ENCODE measurements at places on chromosomes 16 and 17.

GRCh38 chr16:77548766-77549165 is 113.9 kb upstream of the ADAMTS18 start:
- no peak for DNase-seq

- DNase-seq: no peak
Observed at GRCh38 chr16:46658925-46659324, 30.1 kb downstream of the VPS35 start.

DNA sequence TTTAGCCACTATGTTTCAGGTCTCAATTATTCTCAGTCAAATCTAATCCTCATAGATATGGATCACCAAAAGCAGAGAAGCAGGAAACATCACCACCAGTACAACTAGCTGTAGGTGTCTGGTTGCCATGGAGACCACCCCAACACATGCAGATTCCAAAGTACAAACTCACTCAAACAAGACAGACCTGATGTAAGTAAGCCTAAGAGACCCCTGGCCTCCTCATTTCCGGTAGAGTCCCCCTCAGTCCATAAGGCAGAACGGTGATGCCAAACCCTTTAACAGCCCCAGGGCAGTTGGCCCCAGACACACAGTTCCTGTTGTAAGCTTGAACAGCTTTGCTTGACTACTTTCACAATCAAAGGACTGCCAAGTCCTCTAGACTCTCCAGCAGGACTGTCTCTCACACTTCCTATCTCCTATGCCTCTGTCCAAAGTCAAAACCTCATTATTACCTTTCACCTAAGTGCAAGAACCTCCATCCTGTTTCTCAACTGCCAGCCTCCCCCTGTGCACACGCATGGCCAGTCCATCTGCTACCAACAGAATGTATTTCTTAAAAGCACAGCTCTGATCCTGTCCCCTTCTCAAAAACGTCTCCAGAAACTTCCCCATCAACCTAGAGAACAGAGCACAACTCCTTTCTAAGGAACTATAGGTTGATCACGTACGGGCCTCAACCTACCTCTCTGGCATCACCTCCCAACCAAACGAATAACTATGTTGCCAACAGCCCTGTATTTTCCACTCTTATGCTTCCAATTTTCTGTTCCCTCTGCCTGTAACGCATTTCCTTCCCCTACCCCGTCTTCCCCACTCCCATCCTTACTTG is 23.9 kb downstream of the SLC39A11 start:
- DNase-seq: no peak

GRCh38 chr17:14793237-14793636 is 471.9 kb downstream of the PMP22 start:
- DNase-seq: no peak

- no peak for DNase-seq
Observed at GRCh38 chr16:89401641-89402445, 88.5 kb downstream of the ANKRD11 start.

DNA sequence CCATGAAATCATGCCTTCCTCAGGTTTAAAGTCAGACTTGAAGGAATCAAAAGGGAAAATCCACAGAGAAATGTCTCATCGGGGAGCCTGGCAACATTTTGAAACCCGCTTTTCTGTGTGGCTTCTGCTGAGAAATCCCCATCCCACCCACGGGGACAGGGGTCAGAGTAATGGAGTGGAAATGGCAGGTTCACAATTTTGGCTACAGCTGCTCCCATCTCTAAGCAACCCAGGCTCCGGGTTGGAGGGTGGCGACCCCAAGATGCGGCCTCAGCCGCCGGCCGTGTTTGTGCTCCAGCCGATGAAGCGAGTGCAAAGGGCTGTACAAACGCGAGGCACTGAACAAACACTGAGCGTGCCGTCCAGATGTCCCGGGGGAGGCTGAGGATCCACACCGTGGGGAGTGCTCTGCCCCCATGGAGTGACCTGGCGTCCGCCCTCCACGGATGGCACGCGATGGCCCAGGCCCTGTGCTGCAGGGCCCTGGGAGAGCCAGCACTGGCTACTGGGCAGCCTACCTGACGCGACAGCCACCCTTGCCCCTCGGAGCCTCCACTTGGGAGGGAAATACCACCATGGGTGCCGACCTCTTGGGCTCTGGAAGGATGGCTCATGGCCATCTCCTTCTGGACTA is 22.2 kb downstream of the SLC43A2 start:
- no peak for DNase-seq

DNA sequence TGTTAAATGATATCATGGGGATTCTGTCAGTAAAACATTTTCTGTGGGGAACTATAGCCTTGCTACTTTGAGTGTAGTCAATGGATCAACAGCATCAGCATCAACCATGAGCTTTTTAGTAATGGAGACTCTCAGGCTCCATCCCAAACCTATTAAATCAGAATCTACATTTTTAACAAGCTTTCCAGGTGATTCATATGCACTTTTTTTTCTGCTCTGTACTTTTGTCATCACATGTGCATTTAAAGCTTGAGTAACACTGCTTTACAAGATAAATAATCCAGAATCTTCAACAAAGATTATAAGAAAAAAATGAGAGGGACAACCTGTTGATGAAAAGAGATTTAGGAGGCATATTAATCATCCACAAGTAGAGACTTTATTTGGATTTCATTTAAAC is 23.5 kb downstream of the NUP93 start:
- DNase-seq: no peak

- DNase-seq: no peak
Observed at GRCh38 chr16:58678716-58679115, 5.9 kb downstream of the SLC38A7 start.

DNA sequence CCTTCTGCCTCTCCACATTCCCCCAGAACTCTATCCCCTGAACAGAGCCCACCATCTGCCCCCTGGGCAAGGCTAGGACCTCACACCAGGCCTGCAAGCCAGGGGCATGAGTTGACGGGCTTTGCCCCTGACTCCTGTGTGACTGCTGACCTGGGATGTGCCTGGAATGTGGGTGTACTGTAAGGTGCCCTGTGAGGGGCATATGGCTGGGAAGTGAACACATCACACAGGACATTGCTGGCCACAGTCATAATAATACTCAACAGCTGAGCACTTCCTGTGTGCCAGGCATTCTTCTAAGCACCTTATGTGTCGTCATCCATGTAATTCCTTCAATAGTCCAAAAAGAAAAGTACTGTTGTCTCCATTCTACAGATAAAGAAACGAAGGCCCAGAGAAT is 13.3 kb downstream of the CES4A start:
- no peak for DNase-seq

DNA sequence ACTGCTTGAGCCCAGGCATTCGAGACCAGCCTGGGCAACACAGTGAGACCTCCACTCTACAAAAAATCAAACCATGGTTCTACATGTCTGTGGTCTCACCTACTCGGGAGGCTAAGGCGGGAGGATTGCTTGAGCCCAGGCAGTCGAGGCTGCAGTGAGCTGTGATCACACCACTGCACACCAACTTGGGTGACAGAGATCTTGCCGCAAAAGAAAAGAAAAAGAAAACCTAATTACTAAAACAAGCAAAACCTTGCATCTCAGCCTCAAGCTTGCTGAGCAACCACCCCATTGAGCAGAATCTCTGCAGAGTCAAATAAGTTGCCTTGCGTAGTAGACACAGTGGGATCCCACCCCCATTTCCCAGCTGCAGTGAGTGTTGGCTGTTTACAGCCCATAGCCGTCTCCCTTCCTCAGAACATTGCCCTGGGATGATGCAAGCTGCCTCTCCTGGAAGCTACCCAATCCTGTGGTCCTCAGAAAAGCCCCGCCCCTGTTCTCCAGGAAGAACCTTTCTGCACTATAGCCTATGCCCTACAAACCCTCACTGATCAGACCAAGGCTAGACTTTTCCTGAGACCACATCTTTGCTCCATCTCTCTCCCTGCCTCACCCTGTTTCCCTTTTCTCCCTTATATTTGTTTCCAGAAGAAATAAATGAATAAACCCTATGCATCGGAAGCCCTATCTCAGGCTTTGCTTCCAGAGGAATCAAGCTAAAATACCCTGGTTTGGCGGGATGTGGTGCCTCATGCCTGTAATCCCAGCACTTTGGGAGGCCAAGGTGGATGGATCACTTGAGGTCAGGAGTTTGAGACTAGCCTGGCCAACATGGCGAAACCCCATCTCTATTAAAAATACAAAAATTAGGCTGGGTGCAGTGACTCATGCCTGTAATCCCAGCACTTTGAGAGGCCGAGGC is 16.7 kb upstream of the ERN2 start:
- no peak for DNase-seq

DNA sequence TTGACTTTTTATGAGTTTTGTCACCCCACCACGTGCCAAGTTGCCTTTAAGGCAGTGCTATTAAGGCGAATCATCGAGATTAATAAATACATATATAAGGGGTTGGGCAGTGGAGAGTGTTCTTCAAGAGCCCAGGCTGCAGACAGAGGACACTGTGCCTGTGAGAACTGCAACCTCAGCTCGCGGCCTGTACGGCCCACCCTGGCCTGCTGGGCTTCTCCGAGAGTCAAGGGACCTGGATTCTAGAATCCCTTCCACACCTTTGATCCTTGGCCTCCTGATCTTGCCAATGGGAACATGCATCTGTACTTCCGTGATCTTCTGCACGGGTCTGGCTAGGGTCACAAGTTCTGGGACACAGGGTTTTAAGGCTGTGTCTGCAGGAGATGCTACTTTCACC is 54.5 kb downstream of the IRX5 start:
- DNase-seq: no peak

DNA sequence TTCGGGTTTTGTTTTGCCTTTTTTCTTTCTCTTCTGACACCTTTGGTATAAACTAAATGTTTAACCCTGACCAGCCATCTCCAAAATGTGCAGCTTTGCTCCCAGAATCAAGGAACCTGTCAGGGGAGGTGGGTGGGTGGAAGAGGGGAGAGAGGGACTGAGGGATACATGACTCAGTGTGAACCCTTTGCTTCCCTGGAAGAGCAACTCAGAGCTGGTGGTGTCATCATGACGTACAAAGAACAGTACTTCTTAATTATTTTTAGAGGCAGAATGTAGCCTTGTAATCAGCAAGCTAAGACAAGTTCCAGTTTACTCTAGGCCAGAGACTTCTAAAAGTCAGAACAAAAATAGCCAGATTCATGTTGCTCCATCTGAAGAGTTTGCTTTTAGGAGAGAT is 119.6 kb upstream of the HAS3 start:
- no peak for DNase-seq

DNA sequence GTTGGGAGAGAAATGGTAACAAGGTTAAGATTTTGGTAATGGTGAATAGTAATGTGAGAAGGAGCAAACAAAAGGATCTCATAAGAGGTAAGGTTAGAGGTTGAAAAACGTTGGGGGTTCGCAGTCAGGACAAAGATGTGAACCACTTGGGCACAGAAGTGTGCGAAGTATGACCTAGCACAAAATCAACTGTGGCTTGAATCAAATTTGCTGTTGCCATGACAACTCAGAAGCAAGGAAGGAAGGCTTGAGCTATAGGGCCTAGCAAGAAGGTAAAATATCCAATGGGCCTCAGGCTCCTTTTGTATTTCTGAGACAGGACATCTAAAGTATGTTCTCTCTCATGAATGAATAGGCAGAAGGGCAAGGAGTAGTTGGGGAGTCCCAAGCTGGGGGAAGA is 24.5 kb upstream of the TEKT1 start:
- DNase-seq: no peak

DNA sequence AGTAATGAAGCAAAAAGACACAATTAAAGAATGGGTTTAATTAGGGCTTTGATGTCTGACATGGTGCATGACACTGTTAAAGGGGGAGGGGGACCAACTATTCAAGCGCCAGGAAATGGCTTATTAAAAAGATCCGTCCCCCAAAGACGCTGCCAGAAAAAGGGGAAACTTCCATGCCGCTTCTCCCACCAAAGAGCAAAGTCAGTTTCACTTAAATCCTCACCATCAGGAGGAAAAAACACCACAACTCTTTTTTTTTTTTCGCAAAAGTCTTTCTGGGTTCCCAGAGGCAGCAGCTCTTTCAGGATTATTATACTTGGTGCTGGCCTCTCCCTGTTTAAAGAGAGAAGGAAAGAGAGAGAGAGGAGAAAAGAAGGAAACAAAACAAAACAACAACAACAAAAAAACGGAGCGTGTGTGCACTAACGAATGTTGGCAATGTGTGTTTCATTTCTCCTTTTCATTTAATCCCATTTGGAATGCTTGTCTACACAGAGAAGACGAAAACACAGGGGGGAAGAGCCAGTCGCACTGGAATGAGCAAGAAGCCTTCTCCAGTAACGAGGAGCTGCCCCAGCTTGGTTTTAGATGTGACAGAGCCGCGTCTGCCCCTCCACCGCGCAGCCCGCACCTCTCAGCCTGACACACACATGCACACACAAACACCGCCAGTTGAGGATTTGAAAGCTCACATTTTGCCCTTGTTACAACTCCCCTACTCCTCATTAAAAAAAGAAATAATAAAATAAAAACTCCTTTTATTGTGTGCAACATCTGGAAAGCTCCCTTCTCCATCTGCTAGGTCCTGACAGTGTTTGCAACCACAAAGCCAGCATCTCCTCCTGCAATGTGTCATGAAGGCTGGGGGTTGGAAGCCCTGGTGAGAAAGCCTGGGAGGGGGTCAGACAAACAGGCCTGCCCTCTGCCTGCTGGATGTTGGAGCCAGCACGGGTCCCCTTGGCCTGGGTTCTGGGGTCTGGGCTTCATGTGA is 32.7 kb upstream of the AXIN2 start:
- no peak for DNase-seq
